ENCODE measurements at places on chromosomes 4 and X.
A peak's percentile ranks its signal among the peaks of the same experiment; 100 is the strongest.

DNA sequence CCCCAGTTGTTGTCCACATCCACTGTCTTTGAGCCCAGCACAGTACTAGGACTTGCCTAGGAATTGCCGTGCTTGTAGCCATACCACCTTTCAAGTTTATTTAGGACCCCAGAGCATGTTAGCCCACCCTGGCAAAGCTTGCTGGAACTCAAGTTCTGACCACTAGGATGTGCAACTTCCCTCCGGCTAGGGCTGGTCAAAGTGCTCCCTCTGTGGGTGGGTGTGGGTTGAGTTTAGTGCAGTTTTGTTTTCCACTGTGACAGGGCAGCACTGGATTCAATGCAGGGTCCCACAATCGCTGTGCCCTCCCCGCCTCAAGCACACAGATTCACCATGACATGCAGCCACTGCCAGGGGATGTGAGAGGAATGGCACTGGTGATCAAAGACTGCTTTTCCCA is 96.0 kb downstream of the RASGEF1B start:
- no peak for DNase-seq

GRCh38 chr4:5827108-5828004 is 65.5 kb downstream of the CRMP1 start:
- DNase-seq = no peak

DNA sequence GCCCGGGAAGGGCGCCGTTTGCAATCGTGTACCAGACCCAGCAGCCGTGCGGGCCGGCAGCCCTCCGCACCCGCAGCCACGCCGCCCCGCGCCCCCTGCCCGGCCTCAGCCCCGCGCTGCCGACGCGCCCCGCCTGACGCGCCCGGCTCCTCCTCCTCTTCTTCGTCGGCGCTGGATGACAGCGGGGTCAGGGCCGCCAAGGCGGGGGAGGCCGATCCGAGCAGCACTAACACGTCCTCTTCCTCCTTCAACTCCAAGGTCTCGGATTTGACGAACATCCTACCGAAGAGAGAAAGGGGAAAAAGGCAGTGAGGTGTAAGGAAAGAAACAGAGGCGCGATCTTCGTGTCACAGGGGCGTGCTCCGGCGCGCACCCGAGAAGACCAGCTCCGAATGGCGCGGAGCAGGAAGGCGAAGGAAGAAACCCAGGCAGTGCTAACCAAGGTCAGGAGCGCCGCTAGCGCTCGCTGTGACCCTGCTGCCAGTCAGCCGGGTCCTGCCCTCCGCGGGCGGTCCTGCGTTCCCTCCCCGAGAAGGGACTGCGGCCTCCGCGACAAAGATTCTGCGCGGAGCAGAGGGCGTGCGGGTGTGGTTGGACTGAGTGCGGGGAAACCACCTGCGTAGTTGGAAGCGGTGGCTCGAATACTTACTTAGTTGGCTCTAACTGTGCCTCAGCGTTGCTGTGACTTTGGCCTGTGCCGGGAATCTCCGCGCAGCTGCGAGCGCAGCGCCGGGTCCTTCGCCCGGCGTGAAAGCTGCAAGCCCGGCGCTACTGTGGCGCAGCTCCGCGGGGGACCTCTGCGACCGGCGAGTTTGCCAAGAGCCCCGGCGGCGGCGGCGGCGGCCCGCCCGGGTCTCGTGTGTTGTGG is 548 bp downstream of the NEUROG2 start:
- no peak for DNase-seq

DNA sequence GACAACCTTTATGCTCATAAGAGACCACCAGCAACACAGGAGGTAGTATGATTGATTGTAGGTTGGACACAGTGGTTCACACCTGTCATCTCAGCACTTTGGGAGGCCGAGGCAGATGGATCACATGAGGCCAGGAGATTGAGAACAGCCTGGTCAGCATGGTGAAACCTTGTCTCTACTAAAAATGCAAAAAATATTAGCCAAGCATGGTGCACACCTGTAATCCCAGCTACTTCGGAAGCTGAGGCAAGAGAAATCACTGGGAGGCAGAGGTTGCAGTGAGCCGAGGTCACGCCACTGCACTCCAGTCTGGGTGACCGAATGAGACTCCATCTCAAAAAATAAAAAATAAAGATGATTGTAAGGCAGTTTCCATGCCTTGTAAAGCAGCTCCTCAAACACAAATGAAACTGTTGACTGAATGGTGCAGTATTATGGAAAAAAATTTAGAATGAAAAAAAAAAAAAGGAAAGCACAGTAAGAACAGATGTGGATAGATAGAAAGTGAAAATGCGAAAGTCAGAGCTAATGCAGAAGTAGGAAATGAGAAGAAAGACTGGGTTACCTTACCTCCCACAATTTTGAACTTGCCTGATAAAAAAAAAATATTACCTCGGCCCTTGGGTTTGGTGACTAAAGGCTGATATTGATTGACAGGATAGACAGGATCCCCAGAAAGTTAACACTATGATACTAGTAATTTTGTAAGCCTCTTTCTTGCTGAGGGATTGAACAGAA is 249.2 kb upstream of the TRAM1L1 start:
- DNase-seq = no peak

DNA sequence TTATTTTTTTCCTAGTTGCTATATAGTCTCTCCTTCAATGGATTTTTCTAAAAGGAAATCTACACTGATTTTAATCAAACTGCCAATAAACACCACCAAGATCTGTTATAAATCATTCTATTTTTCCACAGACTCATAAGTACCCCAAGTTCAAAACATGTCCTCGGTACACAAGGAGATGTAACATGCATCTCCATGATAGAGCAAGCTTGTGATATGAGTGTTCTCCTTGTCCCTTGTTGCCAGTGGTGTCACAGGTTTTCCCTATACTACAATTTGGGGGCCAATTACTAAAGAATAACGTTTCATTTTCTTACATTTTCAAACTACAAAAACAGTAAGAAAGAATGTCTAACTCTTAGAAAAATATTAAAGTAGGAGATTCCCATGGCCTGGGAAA is 491 bp downstream of the ARHGEF6 start:
- DNase-seq = no peak

DNA sequence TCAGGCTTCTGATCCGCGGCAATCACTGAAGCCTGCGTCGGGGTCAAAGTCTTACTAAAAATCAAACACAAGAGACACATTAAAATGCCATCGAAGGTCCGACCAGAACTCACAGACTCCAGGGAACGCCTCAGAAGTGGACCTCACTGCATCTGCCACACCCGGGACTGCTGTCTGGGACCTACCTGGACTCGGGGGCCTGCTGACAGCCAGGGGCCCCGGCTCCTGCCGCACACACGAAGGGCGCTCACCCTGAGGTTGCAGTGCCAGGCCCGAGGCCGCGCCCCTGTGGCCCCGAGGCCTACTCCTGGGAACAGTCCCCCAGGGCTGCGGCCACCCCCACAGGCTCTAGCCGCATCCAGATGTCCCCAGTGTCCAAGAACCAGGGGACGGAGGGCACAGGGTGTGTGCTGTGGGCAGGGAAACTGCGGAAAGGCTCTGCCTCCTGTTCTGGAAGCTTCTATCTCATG is 7.4 kb downstream of the CTBP1 start:
- no peak for DNase-seq

DNA sequence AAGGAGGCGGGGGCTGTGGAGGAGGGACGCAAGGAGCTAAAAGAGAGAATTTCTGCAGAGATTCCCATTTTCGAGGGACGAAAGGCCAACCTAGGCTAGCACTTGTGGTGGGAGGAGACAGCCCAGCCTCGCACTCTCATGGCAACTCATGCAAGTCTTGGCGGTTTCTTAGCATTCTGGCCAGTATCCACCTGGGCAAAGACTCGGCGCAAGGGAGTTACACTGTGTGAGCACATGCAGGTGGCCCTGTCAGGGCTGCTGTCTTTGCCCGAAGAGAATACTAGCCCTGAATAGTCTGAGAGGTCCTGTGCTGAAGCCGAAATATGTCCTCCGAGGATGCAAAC is 15.5 kb downstream of the MCF2 start:
- DNase-seq = no peak

DNA sequence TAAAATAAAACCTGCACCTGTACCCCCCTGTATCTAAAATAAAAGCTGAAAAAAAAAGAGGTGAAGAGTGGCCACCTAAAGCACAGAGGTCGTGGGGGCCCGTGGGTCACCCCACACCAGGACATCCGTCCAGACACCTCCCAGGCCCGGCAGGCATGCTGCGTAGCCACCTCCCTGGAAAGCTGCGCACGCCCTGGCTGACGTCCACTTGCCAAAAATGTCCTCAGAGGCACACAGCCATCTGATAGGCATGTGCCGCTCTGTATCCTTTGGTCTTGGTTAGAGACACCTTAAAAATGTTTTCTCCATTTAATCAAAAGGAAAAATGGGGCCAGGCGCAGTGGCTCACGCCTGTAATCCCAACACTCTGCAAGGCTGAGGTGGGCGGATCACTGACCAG is 17.7 kb downstream of the FAM53A start:
- no peak for DNase-seq

DNA sequence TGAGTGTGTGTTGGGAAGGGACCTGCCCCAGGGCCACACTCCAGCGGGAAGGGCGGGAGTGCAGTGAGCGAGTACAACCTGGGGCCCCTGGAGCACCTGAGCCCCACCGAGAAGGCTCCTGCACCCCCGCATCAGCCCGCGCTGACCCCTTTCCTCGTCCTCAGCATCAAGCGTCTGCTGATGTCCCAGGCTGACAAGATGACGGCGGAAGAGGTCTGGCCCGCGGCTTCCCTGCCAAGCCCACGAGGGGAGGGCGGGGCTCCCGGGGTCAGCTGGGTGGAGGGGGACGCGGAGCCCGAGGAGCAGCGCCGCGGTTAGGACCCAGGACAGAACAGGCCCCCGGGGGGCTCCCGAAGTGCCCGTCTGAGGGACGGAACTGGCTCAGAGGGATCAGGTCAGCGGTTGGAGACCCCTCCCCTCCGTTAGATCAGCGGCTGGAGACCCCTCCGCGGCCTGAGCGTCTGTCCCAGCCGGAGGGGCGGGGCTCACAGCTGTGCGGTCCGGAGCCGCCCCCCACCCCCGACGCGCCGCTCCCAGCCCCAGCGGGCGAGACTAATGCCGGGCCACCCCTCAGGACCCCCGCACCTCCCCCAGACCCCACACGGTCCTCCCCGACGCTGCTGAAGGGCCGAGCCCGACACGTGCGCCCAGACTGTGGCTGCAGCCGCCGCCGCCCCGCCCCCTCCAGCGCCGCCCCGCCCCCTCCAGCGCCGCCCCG is 6.7 kb downstream of the MYL5 start:
- no peak for DNase-seq

GRCh38 chrX:101347859-101348451 is 587 bp downstream of the TIMM8A start:
- no peak for DNase-seq

- no peak for DNase-seq
These were observed 150.0 kb downstream of the PPP3CA start for GRCh38 chr4:101197350-101197749.

- no peak for DNase-seq
These were observed 3.6 kb upstream of the STBD1 start for GRCh38 chr4:76302826-76303438.

GRCh38 chr4:40831146-40831907 is 81.6 kb downstream of the NSUN7 start:
- DNase-seq = no peak

DNA sequence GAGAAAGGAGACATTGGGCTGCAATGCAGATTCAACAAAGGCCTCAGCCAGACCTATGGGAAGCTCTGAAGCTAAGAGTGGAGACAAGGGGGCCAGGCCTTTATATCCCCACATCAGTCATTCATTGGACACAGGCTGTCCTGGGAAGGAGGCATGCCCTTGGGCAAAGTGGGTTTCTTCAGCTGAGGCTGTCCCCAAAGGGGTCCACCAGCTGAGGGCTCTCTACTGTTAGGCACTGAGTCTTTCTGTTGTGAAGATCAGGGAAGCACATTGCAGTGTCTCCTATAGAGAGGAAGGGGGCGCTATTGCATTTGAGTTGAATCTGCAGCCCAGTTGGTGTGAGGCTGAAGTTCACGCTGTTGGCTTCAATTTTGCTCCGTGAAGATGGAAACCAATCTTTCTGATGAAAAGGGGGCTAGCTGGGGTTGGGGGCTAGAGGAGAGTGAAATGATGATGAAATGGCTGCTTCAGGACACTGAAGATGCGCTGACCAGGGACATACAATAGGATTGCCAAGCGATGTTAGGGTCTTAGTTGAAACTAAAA is 48.0 kb downstream of the SLC25A5 start:
- DNase-seq = peak; percentile 5

DNA sequence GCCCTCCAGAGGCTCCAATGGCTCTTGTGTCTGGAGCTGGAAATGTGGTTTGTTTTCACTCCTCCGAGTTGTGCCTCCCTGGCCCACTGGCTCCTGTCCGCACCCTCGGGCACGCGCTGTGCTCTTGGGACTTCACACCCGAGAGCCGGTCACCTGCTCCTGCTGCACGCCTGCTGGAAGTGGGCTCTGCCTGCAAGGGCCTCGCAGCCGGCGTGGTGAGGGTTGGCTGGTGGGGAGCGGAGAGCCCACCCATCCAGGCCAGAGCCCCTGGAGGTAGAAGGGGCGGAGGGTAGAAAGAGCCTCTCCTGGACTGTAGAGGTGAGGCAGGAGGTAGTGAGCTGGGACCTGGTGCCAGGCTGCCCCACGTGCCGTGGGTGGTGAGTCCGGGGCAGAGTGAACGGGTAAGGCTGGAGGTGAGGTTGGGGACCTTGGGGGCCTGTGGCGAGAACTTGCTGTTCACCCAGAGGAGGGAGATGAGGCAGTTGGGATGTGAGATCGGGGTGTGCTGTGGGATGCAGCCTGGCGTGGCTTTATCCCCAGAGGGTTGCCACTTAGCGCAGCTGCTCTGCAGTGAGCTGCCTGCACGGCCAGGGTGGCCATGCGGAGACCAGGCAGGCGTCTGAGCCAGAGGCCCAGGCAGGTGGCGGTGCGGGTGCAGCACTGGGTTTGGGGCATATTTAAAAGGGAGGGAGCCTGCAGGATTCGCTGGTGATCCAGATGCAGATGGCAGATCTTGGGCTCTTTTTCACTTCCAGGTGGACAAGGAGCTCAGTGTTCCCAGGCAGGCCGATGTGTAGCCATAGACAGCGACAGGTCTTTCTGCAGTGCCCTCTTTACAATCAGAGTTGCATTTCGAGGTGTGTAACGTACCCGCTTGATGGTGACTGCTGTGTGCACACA is 48.8 kb downstream of the PCGF3 start:
- DNase-seq = no peak

DNA sequence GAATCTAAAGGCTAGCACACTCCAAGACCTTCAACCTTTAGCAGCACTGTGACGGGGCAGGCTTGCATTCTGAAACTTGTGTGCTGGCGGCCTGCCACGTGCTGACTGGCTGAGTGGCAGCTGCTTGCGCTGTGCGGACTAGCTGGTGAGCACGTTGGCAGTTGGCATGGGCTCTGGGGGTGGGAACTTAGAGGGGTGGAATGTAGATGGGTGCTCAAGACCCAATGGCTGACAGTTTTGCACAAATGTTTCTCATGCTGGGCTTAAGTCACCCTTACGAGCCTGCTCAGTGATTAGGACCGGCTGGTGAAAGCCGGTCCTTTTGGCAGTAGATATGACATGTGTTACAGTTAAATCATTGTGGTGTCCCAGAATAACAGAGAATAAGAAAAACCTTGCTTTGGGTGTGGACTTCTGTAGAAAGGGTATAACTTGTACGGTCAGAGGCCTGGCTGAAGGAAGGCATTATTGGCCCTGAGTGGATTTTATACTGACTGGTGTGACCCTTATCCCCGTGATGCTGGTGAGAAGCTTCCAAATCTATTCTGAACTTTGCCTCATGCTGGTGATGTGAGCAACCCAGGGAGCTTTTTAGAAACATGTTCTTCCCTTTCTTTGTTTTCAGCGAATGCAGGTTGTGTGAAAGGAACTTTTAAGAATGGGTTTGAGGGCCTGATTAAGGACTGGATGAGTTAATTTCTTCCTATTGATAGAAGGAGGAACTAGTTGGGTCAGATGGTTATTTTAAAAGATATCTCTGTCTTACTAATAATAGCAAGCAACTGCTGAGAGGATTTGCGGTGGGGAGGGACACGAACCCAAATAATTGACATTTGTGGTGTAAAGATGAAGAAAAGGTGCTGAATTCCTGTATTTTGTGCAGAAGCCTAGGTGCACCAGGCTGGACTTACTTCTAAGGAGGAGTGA is 107.4 kb upstream of the SLC4A4 start:
- no peak for DNase-seq

Data from stimulated activated CD8-positive, alpha-beta memory T cell treated with anti-CD3 and anti-CD28 coated beads, Interleukin-4, amount 100 ng/mL, for 1 hour (primary cell).